NCI-H2107 (cell line): ENCODE measurements at places on chromosomes 3 and 15.

- DNase-seq = no peak
Observed at GRCh38 chr15:85625856-85626255, 168.9 kb downstream of the KLHL25 start.

DNA sequence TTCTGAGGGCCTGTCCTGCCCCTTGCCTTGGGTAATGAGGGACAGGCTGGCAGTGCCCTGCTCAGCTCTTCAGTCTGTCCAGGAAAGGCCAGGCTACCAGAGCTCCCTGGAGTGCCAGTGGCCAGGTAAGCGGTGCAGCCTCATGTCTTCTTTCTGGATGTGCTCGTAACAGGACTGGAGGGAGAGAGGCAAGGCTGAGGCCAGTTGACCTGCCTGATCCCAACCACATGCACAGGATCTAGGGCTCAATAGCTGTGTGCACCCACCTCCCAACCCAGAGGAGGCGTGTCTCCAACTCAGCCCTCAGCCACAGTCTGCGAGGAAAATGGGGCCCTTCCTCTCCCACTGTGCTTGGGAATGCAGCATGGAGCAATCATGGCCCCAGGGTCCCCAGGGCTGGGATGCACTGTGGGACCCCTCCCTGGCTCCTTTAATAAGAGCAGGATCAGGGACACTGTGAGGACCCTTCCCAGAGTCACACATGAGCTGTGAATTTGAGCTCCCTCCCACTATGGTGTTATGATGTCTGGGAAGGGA, 22.5 kb downstream of the ALS2CL start:
- DNase-seq = no peak

DNA sequence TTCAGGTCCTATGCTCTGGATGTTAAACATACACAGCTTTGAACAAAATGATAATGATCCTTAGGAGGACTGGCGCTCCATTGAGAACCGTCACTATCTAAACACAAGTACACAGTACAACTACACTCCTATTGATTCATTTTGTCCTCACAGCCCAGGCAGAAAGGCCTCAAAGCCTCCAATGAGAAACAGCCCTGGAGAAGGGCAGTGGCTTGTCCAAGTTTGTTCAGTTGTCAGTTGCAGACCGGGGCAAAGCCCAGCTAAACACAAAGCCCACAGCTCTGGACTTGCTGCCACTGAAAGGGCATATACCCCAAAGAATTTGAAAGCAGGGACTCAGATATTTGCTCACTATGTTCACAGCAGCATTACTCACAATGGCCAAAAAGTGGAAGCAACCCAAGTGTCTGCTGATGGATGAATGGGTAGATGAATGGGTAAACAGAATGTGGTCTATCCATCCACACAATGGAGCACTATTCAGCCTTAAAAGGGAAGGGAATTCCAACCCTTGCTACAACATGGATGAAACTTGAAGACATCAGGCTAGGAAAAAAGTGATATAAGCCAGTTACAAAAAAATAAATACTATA, 34.7 kb downstream of the NUP210 start:
- DNase-seq = no peak

- DNase-seq = no peak
Observed at GRCh38 chr15:78709263-78709882, 68.4 kb upstream of the CHRNB4 start.

- no peak for DNase-seq
Observed at GRCh38 chr3:153927107-153927506, 194.1 kb upstream of the ARHGEF26 start.

DNA sequence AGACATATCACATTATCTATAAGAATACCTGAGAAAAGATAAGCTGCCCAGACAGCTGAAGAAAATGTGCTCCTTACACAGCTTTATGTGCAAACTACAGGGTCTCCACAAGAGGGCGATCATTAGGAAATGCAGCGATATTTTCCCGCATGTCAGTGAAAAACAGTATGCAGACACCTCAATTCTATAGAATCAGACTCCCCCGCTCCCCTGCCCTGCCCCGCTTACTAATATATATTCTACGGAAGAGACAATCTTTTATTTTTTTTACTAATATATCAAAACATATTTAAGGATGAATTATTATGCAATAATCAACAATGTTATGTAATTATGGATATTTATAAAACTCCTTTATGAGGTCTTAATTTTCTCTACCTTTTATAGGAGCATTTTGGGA, 681.3 kb downstream of the ROBO1 start:
- peak; percentile 53 for DNase-seq

GRCh38 chr15:90165659-90166489, 35.3 kb upstream of the SEMA4B start:
- peak; percentile 71 for DNase-seq

GRCh38 chr3:182911782-182912111, 68.6 kb downstream of the DCUN1D1 start:
- DNase-seq = no peak

- no peak for DNase-seq
Observed at GRCh38 chr15:30072630-30073029, 10.1 kb upstream of the GOLGA8J start.

DNA sequence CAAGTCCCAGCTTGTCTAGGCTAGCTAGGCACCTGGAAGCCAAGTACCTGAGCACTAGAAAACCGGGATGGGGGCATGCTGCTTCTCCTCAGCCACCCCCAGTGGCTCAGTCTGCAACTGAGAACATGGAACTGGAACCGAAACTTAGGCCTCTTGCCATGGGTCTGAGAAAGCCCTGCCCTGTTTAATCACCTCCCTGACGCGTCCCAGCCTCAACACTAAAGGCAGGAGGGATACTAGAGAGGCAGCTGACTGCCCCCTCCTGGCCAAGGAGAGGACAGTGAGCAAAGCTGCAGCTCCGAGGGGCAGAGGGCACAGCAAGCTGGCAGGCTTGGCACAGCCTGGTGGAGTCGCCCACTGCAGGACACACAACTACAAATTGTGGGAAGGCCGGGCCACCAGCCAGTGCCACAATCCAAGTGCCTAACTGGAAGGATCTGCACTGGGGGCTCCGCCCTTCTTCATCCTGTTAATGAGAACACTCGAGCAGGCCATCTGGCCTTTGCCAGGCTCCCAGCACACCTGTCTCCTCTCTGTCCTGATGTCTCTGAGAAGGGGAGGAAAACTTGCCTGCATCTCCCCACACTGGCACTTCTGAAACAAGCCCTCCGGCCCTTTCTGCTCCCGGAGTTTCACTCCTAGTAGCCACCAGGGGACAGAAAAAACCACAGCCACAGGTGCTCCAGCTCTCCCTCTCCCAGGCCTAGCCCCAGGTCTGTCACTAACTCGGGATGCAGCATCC, 53.7 kb downstream of the BDH1 start:
- peak; percentile 60 for DNase-seq

- DNase-seq = no peak
Observed at GRCh38 chr15:44219073-44219472, 24.0 kb upstream of the FRMD5 start.

DNA sequence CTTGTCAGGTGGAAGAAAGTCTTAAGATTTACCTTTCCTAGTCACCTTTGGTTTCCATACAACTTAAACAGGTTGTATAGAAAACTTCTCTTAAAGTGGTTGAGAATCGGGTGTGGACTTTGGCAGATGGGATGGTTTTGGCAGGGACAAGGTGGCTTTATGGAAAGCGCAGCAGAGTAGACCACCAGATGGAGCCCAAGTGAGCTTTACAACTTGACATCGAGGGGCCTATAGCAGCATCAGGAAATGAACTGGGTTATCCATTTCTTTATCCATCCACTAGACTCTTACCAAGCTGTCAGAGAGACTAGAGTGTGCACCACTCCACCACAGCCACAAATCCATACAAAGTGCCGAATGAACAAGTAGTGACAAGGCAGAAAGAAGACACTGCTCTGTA, 85.3 kb upstream of the MBNL1 start:
- DNase-seq = no peak

GRCh38 chr3:99846477-99847160, 29.0 kb downstream of the CMSS1 start:
- DNase-seq = no peak

- no peak for DNase-seq
Observed at GRCh38 chr3:70273492-70273891, 38.9 kb downstream of the MDFIC2 start.

GRCh38 chr15:82146576-82146975, 100.8 kb upstream of the MEX3B start:
- DNase-seq = no peak

DNA sequence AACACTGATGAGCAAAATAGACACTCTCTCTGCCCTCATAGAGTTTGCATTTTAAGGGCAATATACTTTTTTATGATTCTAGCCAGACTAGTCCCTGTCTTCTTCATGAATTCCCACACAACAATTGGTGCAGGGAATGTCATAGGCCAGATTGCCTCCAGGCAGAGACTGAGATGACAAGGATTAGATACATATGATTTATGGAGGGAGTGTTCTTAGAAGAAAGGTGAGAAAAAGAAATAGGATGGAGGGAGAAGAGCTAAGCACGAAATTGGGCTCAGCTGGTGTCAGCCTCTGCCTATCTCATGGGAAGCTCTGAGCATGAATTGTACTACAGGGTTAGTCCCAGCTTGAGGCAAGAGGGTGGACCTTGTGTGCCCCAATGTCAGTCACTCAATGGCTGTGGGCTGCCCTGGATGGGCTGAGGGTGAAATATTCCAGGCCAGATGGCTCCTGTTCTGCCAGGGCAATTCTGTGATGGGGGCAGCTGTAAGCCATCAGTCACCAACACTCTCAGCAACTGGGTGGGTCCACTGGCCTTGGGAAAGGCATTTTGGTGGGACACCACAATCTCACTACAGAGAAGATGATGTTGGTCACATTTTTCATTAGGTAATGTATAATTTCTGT, 31.1 kb downstream of the EIF1B start:
- no peak for DNase-seq

GRCh38 chr15:65512807-65513416, 4.6 kb downstream of the DPP8 start:
- no peak for DNase-seq

- no peak for DNase-seq
Observed at GRCh38 chr3:99576904-99577559, 61.4 kb upstream of the COL8A1 start.

DNA sequence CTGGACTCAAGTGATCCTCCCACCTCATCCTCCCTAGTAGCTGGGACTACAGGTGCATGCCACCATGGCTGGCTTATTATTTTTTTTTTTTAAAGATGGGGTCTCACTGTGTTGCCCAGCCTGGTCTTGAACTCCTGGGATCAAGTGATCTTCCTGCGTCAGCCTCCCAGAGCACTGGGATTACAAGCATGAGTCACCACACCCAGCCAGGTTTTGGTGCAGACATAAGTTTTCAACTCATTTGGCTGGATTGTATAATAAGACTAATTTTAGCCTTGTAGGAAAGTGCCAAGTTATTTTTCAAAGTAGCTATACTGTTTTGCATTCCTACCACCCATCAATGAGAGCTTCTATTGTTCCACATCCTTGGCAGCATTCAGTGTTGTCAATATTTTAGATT, 32.1 kb downstream of the BUB1B start:
- no peak for DNase-seq

- DNase-seq = no peak
Observed at GRCh38 chr15:55253580-55253979, 36.0 kb downstream of the RAB27A start.

- no peak for DNase-seq
Observed at GRCh38 chr15:61951949-61952348, 108.3 kb downstream of the VPS13C start.

DNA sequence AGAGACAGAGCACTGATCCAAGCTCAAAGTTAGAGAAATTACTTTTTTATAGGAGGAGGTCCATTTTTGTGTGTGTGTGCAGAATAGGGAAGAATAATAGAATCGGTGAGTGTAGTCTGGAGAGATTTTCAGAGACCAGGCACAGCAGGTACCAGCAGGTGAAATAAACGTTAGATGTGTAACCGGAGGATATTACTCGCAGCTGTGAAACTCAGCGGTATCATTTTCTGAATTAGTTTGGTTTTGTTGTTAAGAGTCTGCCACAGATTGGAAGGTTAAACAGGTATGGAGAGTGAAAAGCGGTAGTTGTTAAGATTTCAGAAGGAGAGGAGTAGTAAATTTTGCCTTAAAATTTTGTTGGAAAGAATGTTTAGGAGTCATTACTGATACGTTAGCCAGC, 69.9 kb downstream of the RGMA start:
- DNase-seq = no peak

DNA sequence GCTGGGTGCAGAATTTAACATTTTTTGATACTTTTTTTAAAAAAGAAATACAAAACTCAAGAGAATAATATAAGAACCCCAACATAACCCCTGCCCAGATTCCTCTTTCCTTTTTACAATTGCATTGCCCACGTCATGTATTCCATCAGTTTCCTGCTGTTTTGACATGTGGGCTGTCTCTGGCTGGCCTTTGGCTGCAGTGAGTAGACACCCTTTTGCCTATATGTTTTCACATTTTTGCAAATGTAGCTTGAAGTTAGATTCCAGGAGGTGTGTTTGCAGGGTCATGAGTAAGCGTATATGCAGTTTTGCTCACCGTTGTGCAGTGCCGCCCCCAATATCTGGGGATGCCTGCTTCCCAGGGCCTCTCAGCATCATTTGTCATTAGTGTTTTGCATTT, 28.0 kb upstream of the ATP10A start:
- no peak for DNase-seq

GRCh38 chr15:100672959-100673358, 70.6 kb downstream of the ASB7 start:
- no peak for DNase-seq

DNA sequence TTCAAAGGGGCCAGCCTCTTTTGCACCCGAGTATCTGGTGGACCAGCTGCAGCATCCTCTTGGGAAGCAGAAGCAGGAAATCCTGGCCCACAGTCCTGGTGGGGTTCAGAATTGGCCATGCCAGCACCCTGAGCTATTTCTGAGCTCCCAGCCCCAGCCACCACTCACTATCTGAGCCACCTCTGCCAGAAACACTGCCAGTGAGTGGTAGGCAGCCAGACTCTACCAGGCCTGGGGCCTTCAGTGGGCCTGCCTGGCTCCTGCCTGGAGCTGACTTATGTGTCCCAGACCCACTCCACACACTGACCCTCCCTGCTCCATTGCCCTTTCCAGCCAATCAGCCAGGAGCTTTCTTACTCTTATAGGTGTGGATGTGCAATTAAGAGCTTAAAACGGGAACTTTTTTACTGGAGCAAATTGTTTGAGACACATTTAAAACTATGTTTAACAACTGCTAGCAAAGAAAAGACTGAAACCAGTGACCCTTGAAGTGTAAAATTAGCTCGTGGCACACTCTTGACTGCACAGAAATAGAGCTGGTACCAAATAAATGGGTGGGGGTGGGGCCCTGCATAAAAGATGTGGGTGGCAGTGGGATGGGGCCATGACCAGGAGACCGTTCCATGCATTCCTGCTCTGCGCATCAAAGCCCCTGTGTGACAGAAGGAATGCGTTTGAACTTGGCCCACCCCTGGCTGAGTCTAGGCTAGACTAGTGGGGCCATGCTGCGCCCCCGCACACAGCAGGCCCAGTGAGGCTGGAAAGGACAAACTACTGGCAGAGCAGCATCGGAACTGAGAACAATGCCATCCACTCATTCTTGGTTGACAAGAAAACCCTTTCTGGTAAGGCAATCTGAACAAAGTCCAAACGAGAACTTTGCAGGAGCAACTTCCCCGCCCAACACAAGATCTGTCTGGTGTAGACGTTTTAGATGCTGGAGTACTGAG, 48.0 kb downstream of the CTNNB1 start:
- DNase-seq = no peak
